ENCODE measurements at places on chromosomes 16 and 17.

DNA sequence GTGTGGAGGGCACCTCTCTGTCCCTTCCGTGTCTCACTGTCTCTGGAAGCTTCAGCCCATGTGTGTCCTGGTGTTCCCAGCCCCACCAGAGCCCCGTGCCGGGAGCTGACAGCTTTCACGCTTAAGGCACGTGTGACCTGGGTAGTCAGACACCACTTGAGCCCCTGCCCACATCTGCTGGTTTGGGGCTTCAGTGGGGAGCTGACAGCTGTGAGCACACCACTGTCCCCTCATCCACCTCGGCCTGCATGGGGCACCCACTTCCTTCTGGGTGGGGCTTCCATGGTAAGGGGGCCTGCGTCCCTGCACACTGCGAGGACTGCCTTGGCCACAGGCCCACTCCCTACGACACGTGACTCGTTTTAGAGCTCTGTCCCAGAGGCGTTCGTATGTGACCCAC, 2.6 kb upstream of the TEDC2 start:
- no peak for DNase-seq

GRCh38 chr17:42289611-42290181, 1.4 kb downstream of the STAT5A start:
- DNase-seq: peak; percentile 84

- DNase-seq: no peak
Measured at GRCh38 chr17:76660656-76661042, 17.1 kb upstream of the ST6GALNAC1 start.

GRCh38 chr17:33875973-33876372, 379.1 kb upstream of the CCL2 start:
- DNase-seq: no peak

DNA sequence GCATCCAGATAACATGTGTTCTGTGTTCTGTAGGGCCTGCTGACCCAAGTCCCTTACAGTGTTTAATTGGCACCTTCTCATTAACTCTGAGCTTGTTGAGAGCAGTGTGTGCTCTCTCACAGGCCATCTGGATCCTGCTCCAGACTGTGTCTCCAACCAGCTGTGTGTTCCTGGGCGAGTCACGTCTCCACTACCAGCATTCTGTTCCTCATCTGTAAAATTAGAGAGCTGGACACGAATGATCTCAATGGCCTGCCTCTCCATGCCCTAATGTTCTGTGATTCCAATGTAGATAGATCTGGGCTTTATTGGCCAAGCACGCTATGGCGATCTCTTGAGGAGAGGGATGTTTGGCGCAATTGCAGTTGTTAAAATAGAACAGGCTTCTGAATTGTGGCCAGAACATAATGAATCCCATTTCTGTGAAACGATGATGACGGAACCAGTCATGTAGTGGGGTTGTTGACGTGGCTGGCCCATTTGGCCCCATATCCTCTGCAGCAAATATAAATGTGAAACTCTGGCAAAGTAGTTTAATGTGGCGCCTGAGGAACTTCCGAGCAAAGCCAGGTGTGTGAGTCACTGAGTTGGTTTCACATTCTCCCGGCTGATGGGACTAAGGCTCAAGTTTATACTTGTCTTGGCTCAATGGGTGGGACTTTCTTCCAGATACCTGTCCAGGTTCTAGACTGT, 22.2 kb downstream of the TBX4 start:
- DNase-seq: no peak

DNA sequence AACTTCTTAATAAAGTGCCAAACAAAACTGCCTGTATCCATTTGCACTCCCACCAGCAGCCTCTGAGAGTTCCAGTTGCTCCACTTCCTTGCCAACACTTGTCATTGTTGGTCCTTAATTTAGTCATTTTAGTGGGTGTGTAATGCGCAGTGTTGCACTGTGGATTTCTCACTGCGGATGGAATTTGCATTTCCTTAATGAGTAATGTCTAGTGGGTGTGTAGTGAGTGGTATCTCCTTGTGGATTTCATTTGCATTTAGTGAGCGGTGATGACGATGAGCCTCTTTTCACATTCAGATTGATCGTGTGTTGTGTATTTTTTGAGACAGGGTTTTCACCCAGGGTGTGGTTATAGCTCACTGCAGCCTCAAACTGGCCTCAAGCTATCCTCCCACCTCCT, 4.1 kb upstream of the MSLN start:
- no peak for DNase-seq

- DNase-seq: no peak
Measured at GRCh38 chr17:80805032-80805751, 186.4 kb upstream of the CHMP6 start.

- DNase-seq: peak; percentile 47
Measured at GRCh38 chr17:3004150-3004801, 59.1 kb downstream of the OR1D5 start.

DNA sequence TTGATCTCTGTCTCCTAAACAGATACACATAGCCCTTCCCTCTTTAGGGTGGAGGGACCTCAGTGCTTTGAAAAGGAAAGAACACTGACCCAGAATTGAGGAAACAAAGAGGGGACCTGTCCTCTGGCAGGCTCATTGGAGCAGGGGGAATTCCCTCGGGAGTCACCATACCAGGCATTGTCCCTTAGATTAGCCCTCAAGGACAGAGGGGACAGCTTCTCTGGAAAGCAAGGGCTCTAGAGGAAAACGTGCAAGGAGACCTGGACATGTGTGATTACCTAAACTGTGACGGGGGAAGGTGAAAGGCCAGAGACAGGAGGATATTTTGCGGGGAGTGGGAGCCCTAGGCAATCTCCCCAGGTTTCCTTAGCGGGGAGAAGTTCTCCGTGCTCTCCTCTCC, 7.6 kb upstream of the FZD2 start:
- DNase-seq: no peak

GRCh38 chr17:17401271-17401781, 75.5 kb upstream of the MED9 start:
- no peak for DNase-seq

DNA sequence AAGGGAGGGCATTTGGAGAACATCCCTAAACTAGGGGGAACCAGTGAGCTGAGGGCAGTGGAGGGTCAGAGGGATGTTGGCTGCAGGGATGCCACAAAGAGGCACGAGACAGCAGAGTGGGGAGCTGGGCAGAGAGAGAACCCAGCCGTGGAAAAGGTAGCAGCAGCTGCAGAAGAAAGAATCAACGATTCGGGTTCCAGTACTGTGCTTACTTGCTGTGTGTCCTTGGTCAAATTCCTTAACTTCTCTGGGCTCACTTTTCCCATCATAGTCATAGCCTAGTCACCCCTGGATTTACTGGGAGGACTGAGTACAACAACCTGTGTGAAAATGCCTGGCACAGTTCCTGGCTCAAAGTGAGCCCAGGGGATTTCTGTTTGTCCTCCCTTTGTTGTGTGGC, 12.8 kb upstream of the MMP2 start:
- DNase-seq: no peak

DNA sequence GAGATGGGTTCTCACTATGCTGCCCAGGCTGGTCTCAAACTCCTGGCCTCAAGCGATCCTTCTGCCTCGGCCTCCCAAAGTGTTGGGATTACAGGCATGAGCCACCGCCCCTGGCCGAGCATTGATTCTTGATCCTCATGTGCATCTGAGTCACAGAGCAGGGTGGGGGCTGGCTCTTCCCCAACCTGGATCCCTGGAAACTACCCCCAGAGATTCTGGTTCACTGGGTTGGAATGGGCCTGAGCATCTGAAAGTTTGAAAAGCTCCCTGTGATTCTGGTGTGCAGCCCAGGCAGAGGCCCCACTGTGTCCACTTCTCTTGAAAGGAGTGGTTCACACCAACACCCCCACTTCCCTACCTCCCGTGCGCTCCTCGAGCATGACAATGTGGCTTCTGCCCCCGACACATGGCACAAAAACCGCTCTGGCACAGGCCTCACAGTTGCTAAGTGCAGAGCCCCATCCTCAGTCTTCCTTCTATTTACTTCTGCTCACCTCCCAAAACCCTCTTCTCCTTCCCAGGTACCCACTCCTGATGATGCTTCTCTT, 4.6 kb downstream of the QPRT start:
- DNase-seq: no peak

DNA sequence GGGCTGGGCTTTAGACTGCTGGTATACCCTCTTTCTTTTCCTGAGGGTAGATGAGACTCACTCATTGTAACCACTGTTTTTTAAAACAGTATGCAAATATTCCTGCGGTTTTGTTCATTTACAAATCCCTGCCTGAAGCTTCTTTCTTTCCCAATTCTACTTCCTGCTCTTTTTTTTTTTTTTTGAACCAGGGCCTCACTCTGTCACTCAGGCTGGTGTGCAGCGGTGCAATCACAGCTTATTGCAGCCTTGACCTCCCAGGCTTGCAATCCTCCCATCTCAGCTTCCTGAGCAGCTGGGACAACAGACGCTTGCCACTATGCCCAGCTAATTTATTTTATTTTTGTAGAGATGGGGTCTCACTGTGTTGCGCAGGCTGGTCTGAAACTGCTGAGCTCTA, 8.0 kb upstream of the SULT1A1 start:
- no peak for DNase-seq

DNA sequence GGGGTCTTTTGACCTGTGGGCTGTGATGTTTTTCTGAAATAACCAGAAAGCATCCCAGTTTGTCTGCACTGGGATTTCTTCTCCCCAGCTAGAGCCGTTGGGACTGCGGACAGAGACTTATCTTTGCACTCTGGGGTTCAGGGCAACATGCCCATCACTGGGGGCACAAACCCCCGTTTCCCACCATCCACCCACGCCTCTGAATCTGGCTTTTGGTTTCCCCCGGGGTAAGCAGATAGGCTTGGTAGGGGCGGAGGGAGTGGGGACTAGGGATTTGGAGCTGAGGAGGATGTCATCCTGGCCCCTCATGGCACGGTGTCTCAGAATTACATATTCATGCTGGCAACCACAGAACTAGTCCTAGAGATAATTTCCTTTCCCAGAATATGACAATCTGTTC, 68.6 kb downstream of the CCDC182 start:
- DNase-seq: no peak

GRCh38 chr16:88004391-88004790, 53.2 kb downstream of the BANP start:
- DNase-seq: no peak

- DNase-seq: no peak
Measured at GRCh38 chr16:23535901-23536300, 21.2 kb downstream of the EARS2 start.

DNA sequence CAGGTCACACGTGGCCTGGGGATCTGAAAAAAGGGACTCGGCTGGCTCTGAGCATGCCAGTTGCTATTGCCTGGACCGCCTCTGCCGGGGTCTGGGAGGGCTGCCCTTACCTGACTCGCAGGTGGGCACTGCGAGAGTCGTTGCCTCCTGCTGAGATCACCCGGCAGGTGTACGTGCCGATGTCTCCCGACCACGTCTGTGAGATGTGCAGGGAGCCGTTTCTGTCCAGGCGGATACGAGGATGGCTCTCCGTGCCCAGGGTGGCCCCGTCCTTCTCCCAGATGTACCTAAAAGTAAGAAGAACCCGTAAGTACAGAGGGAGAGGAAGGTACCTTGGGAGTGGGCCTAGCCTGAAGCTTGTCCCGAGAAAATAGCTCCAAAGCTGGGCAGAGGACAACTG, 112.0 kb upstream of the CDC42EP4 start:
- DNase-seq: no peak

GRCh38 chr16:53080345-53081031, 25.7 kb downstream of the CHD9 start:
- no peak for DNase-seq

DNA sequence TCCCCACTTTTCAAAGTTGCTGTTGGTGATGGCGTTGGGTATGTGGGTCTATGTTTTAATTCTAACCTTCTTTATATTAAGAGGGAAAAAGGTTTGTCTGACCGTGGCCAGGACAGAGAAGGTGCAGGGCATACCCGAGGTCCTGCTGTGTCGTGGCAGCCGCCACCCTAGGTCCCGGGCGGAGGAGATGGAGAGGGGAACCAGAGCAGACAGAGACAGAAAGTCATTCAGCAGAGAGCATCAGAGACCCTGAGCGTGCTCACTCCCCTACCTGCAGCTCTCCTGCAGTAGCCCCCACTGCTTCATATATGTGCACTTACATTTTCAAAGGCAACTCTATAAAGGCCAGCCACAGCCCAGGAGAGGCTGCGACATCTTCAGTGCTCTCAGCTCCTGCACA, 327.2 kb upstream of the TNRC6C start:
- no peak for DNase-seq

Measured in stimulated activated CD8-positive, alpha-beta memory T cell treated with anti-CD3 and anti-CD28 coated beads, Interleukin-7, amount 100 ng/mL, for 4 hours (primary cell).